Activated CD8-positive, alpha-beta memory T cell treated with anti-CD3 and anti-CD28 coated beads for 36 hours (primary cell): ENCODE measurements at places on chromosomes 5 and 9. TPM values are rescaled to one million over a fixed set of nuclear protein-coding genes. Genes with fewer than 3 reads are reported as not detected.

Gene SCGB3A2
- not detected for total RNA-seq

Gene HMGCS1
- 91.4 TPM for total RNA-seq

Gene PRDM9
- total RNA-seq, result not detected

Gene NOL8
- 64.1 TPM for total RNA-seq

Gene C6
- not detected for total RNA-seq

Gene ROR2
- not detected for total RNA-seq

Gene GLRA1
- not detected for total RNA-seq

Gene DAB2
- not detected for total RNA-seq

Gene SPINK7
- total RNA-seq, result not detected

Gene SPATA31D4
- total RNA-seq, result not detected

Gene PCDHB15
- not detected for total RNA-seq

Gene INSL4
- not detected for total RNA-seq

Gene IL5
- total RNA-seq, result 17.6 TPM

Gene TRIO
- total RNA-seq, result 3.7 TPM

Gene FLT4
- total RNA-seq, result 4.2 TPM

Gene PCDHGA5
- total RNA-seq, result 0.13 TPM

Gene FAM81B
- not detected for total RNA-seq

Gene SPINK4
- total RNA-seq, result not detected

Gene TAF11L10
- not detected for total RNA-seq

Gene KCTD16
- 0.04 TPM for total RNA-seq

Gene TMC1
- total RNA-seq, result not detected

Gene ARL14EPL
- not detected for total RNA-seq

Gene SLC38A9
- total RNA-seq, result 19.2 TPM

Gene FOXD1
- total RNA-seq, result 0.46 TPM

Gene MOCS2
- total RNA-seq, result 30.0 TPM

Gene SIT1
- total RNA-seq, result 63.7 TPM

Gene MACIR
- 10.2 TPM for total RNA-seq

Gene MSX2
- not detected for total RNA-seq

Gene SLC6A18
- not detected for total RNA-seq

Gene TMEM171
- total RNA-seq, result not detected

Gene PDCD1LG2
- 0.25 TPM for total RNA-seq

Gene MCIDAS
- 0.11 TPM for total RNA-seq

Gene SIMC1
- total RNA-seq, result 24.5 TPM

Gene MIGA2
- total RNA-seq, result 30.0 TPM

Gene LCN9
- total RNA-seq, result not detected

Gene RALGPS1
- 1.7 TPM for total RNA-seq

Gene RNF183
- not detected for total RNA-seq

Gene GARIN3
- 0.38 TPM for total RNA-seq

Gene ADRA1B
- not detected for total RNA-seq

Gene PTGDS
- total RNA-seq, result not detected

Gene NSG2
- not detected for total RNA-seq

Gene FAM169A
- 9.2 TPM for total RNA-seq

Gene SV2C
- total RNA-seq, result not detected

Gene FBXO38
- 41.2 TPM for total RNA-seq

Gene PCDHB16
- total RNA-seq, result not detected

Gene TLX3
- not detected for total RNA-seq

Gene PLPP7
- total RNA-seq, result 0.15 TPM
